ENCODE measurements at places on chromosomes 12 and 14. TPM values are rescaled to one million over a fixed set of nuclear protein-coding genes. Genes with fewer than 3 reads are reported as not detected.

KRT73 gene
- total RNA-seq = 0.42 TPM

GPN3 gene
- total RNA-seq = 23.4 TPM

SMIM41 gene
- not detected for total RNA-seq

EDDM3A gene
- total RNA-seq = not detected

IAPP gene
- total RNA-seq = not detected

HCFC2 gene
- 12.7 TPM for total RNA-seq

AQP2 gene
- not detected for total RNA-seq

DNA sequence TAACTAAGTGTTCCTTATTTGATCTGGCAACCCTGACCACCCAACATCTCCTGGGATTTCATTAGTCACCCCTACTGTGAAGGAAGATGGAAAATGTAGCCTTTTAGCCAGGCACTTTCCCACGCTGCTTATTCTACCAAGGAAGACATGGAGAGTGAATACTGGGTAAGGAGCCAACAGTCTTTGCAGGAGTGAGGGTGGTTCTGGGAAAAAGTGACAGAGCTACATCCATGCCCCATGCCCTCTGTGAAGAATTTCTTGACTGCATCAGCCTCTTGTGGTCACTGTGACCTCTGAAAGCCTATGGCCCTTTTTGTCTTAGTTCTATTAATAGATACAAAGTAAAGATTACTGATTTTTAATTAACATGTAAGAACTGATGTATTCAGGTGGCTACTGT lies 196.0 kb upstream of the EEA1 start:
- DNase-seq = no peak

- DNase-seq = no peak
Observed at GRCh38 chr12:97300891-97301290, 161.7 kb upstream of the RMST start.

DNA sequence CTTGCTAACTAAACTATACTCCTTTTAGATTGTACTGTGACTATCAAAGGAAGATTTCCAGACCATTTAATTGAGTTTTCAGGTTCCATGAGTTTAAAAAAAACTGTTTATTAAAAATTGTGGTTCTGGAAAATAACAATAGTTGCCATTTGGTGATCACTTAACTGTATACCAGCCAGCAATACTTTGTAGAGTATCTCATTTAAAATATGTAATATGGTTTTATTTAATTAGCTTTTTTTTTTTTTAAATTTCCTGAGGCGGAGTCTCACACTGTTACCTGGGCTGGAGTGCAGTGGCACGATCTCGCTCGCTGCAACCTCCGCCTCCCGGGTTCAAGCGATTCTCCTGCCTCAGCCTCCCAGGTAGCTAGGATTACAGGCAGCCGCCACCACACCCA lies 7.4 kb downstream of the MARK3 start:
- no peak for DNase-seq

GRCh38 chr12:130826151-130826801 lies 12.8 kb downstream of the STX2 start:
- peak; percentile 87 for DNase-seq

- DNase-seq = no peak
Observed at GRCh38 chr12:103013741-103014300, 56.3 kb downstream of the ASCL1 start.

DNA sequence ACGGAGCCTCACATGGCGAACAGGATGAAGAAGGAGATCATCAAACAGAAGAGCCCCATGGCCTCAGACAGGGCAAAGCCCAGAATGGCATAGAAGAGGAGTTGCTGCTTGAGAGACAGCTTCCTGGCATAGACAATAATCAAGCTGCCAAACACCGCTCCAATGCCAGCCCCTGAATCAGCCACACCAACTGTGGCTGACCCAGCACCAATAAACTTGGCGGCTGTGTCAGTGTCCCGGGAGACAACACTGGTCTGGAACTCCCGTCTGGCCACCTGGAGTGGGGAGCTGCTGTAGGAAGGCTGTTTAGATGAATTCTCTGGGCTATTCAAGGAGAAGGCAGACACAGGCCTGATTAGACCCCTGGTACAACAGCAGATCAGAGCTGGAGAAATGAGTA lies 100.1 kb downstream of the HEATR5A start:
- DNase-seq = no peak

- DNase-seq = no peak
Observed at GRCh38 chr12:131816495-131816894, 11.7 kb upstream of the MMP17 start.

DNA sequence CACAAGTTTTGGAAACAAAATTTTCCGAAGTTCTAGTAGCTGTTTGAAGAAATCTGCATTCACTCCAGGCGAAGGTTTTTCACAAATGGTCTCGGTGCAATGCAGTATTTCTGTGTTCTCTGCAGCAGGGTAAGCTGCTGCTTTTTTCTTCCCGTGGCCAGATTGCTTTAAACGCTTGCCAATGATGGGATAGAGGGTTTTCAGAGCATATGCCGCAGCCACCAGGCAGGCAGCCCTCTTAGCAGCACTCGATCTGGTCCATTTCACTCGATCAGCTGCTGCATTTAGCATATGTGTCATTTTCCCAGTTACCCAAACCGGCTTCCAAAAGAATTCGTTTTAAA lies 315 bp downstream of the ABCD2 start:
- peak; percentile 46 for DNase-seq

GRCh38 chr14:54104601-54105145 lies 148.0 kb upstream of the BMP4 start:
- no peak for DNase-seq

- DNase-seq = no peak
Observed at GRCh38 chr14:53663709-53664108, 292.9 kb downstream of the BMP4 start.

DNA sequence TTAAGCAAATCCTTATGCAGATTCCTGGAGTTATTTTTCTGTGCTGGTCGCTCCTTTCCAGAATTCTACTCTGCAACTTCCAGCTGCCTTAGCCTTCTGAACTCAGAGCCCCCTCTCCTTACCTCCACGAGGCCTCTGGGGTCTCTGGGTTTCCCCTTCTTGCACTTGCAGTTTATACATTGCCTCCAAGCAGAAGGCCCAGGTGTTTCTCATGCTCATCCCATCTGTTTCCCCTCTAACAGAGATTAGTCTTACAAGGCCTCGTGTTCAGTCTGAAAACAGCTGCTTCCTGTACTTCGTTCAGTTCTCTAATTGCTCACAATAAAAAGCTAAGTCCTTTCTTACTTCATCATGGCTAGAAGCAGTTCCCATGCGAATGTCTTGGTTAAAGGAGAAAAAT lies 134.4 kb upstream of the FGD4 start:
- no peak for DNase-seq

DNA sequence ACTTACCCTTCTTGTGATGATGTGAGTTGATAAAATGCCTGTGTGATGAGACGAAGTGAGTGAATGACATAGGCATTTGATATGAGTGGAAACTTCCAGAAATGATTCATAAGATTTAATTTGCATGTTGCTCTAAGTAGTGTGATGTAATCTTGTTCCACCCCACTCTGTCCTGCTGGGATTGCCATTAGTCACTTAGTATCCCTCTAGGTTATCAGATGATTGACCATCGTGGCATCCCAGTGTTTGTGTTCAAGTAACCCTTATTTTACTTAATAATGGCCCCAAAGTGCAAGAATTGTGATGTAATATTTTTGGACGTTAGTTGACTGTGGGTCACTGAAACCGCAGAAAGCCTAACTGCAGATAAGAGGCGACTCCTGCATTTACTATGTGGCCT lies 214.4 kb upstream of the DIO2 start:
- no peak for DNase-seq

Data from activated naive CD8-positive, alpha-beta T cell treated with anti-CD3 and anti-CD28 coated beads, Interleukin-2, amount 10 ng/mL, durations not matched to agents 7 days and 5 days (primary cell).